ENCODE measurements at places on chromosomes 6 and 20.

GRCh38 chr20:33553516-33553915 is 63.6 kb downstream of the CBFA2T2 start:
- no peak for DNase-seq

- DNase-seq: no peak
Observed at GRCh38 chr6:14882394-14883026, 363.4 kb upstream of the JARID2 start.

- DNase-seq: no peak
Observed at GRCh38 chr6:168130697-168131371, 51.8 kb upstream of the FRMD1 start.

DNA sequence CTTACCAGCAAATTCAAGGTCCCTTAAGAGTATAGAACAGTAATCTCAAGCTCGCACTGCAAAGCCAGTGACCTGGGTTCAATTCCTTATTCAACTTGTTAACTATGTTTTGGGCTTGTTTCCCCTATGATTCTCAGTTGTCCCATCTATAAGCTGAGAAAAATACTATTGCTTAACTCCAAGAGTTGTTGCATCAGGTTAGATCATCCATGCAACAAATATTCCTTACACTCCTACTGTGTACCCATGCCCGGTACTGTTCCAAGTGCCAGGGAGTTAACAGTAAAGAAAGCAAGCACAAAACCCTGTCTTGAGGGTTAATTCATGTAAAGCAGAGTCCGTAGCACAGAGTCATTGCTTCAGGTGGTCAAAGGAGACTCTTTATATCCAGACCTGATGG is 247.3 kb downstream of the MAFB start:
- no peak for DNase-seq

GRCh38 chr6:25169961-25170360 is 109.2 kb upstream of the CARMIL1 start:
- DNase-seq: no peak

GRCh38 chr6:5992551-5993225 is 14.0 kb downstream of the NRN1 start:
- DNase-seq: no peak

DNA sequence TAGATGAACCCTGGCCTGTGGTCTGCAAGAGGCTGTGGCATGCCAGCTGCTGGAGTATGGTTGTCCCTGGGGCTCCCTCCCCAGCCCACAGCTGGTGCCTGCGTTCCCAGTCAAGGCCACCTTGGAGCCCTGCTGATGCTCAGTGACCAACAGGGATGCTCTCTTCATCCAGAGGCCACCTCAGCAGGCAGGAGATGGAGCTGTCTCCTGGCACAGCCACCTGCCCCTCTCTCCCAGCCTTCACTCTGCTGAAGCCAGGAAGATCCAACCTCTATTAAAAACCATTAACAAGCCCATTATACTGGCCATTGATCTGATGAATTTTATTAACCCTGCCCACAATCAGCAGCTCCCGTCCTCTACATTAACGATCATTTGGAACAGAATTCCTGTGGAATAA is 40.4 kb downstream of the ADTRP start:
- DNase-seq: no peak

DNA sequence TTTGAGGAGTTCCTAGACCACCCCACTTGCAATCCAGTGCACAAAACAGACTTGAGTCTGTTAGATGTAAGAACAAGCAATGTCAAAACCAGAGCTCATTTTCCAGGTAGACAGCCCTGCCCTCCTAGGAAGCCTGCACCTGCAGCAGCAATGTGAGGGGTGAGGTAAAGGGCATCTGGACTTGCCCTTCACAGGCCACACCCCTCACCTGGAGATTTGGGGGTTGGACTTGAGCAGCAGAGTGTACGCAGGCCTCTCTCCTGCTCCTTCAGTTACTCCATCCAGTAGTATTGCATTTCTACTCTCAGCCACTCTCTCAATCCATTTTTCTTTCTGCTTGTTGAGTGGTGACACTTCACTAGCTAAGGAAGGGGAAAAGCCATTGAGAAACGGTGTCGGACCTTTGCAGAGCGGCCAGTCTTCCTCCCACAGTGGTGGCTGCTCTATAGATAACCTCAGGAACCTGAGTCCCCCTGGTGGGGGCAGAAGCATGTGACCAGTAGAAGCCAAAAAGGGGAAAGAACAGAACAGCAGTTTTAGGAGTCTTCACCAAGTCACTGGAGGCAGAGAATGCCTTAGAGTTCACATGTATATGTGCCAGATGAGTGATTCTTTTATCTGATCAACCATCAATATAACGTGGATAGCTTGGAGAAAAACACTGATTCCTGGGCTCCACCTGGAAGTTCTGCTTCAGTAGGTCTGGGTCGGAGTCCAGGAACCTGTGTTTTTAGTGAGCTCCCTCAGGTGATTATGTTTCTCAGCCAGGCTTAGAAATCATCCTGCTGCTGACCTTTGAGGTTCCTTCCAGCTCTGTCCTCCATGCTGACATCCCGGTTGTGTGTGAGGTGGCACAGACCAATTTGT is 28.0 kb downstream of the ARFGEF2 start:
- no peak for DNase-seq

GRCh38 chr6:35942355-35942754 is 21.5 kb upstream of the SRPK1 start:
- DNase-seq: no peak

DNA sequence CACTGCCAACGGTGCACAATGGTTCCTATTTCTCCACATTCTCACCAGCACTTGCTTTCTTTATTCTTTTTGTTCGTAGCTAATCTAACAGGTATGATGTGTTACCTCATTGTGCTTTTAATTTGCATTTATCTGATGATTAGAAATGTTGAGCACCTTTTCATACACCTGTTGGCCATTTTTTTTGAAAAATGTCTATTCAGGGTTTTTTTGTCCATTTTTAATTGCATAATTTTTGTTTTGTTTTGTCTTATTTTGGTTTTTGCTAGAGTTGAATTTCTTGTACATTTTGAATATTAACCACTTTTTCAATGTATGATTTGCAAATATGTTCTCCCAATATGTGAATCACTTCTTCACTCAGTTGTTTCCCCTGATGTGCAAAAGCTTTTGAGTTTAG is 150.6 kb downstream of the TENT5A start:
- no peak for DNase-seq

- DNase-seq: no peak
Observed at GRCh38 chr6:52127957-52128356, 40.5 kb upstream of the PKHD1 start.

DNA sequence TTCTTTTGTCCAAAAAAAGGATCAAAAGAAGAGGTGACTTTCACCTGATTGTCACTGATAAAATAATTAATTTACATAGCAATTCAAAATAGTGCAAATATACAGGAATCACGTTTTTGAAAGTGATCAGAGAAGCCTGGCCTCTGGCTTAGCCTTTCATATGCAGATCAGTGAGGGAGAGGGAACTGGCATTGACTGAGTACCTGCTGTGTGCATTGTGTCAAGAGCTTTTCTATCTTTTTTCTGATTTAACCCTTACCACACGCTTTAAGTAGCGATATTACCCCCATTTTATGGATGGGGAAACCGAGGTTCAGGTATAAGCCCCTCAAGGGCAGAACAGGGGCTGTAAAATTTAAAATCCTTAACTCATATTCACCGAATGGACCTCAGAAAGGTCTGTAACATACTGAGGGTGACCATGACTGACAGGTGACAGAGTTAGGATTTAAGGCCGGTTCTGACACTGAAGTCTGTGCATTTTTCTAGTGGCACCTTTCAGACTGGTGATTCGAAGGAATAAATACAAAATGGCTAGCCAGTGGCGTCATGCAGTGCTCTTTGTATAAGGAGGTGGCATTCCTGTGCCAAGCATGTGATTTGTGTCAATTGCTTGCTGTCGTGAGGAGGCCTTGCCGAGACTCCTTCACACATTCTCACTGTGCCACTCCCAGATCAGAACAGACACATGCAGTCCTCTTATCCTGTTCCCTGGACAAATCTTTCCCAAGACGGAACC is 310.2 kb downstream of the TSHZ2 start:
- DNase-seq: no peak

DNA sequence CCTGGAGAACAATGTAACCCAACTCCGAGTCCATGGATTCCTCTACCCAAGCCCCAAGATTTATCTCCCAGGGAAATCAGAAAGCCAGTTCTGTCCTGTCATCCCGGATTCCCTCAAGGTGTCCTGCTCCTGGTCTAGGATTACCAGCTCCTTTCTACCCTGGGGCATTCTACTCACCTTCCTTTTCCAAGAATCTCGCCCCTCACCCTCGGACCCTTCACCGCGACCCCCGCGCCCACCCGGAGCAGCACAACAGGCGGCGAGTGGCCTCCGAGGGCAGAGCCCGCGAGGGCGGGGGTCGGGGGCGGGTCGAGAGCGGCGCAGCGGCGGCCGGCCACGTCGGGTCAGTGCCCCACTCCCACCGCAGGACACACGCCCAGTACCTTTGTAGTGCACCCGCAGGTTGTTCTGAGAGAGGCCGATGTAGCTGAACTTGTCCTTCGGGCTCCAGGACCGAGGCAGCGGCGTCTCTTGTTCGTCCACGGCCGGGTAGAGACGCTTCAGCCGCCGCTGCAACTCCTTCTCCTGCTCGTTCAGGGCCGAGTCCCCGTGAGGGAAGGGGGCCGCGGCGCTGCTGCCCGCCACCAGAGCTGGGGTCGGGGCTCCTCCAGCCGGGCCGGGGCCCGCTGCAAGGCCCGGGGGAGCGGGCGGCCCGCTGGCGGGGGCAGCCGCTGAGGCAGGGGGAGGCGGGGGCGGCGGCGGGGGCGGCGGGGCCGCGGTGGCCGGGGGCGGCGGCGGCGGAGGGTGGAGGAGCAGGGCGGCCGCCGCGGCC is 897 bp downstream of the RANBP9 start:
- DNase-seq: peak; percentile 22

DNA sequence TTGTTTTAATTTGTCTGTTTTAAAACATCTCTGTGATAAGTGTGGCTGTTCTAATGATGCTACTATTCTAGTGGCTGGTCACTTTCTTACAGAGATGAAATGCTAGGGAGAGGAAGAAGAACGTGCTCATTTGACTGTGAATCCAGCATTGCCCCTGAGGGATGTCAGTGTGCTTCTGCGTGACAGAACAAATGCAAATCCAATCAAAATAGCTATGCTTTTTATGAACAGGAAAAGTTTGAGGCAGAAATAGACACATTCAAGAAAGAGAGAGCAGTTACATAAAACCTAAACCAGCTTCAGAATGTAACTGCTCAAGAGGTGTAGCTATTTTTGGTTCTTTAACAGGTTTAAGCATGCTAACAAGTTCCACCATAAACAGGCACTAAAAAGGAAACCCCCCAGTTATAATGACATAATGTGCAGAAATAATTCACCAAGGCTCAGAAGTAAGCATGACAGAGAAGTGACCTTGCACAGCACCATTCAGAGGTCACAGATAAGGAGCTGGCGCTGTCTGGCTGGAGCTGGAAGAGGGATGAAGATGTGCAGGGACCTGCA is 385.3 kb downstream of the EPM2A start:
- DNase-seq: no peak

DNA sequence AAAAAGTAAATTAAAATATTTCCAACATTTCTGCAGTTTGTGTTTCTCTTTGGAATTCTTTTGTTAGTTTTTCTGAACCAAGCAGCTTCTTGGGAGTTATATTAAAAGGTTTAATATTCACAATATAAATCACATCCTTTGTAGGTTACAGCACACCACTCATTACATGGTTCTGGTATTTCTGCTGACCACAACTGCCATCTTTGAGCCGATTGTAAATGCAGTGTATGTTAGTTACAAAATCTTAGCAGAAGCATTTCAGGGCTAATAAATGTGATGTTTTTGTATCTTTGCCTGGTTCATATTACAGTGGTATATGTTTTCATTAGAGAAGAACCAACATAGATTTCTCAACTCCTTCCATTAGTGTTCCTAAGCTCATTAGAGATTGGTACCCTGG is 19.1 kb upstream of the TSHZ2 start:
- no peak for DNase-seq

DNA sequence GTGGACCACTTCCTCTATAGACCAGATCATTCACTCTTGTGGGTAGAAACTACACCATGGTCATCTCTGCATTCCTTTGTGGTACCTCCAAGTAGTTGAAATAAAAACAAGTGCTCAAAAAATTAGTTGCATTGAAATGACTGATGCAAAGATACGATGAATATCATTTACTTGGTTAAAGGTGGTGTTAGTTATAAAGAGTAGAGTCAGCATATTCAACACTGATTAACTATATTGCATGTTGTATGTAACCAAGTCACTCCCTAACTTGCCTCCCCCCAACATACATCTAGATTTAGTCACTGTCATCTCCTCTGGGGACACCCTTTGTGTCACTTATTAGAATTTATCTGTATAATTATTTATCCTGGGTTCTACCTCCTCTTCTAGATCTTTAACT is 77.7 kb downstream of the SHLD1 start:
- DNase-seq: no peak

GRCh38 chr6:47476781-47477496 is 650 bp upstream of the CD2AP start:
- DNase-seq: no peak

GRCh38 chr6:5286780-5287179 is 25.5 kb downstream of the FARS2 start:
- no peak for DNase-seq

DNA sequence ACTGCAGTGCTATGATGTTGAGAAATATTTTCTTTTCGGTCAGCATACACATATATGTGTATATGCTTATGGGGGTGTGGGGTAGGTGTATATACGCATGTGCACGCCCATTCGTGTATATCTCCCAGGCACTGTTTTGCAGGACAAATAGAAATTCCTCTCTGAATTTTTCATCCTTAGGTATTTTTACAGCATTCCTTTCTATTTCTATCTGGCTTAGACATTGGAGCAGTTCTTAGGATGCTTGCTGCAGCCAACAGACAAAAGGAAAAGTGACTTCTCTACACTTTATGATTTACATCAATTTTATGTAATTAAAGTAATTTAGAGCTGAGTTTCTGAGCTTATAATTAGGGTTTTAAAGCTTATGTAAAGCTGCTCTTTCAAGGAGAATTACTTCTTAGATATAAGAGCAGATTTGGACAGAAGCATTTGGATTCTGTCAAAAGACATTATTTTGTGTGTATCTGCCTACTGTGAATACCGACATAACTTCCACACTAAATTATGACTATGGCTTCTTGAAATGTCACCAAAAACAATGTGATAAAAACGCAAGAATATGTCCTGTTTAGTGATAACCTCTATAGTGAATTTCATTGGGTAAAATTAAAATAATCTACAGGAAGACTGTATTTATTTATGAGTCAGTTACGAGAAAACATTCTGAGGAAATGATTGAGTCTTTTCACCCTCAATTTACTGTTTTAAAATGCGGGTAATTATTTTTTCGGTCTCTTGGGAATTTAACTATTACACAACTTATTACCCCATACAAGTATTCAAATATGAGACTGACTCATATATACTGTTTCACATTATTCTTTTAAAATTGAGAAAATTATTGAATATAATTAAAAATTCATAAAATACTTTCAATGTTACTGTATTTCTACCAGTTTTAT is 21.3 kb upstream of the CEP43 start:
- DNase-seq: no peak

- peak; percentile 62 for DNase-seq
Observed at GRCh38 chr20:14334306-14334930, 3.0 kb downstream of the FLRT3 start.

GRCh38 chr20:21693322-21693721 is 12.1 kb upstream of the PAX1 start:
- DNase-seq: no peak

GRCh38 chr6:108766419-108766818 is 81.8 kb upstream of the ARMC2 start:
- no peak for DNase-seq

All from HT1080 (cell line).